ENCODE measurements at places on chromosomes 16 and 17. TPM values are rescaled to one million over a fixed set of nuclear protein-coding genes. Genes with fewer than 3 reads are reported as not detected.

TRPV3 gene
- total RNA-seq = 0.26 TPM

DNA sequence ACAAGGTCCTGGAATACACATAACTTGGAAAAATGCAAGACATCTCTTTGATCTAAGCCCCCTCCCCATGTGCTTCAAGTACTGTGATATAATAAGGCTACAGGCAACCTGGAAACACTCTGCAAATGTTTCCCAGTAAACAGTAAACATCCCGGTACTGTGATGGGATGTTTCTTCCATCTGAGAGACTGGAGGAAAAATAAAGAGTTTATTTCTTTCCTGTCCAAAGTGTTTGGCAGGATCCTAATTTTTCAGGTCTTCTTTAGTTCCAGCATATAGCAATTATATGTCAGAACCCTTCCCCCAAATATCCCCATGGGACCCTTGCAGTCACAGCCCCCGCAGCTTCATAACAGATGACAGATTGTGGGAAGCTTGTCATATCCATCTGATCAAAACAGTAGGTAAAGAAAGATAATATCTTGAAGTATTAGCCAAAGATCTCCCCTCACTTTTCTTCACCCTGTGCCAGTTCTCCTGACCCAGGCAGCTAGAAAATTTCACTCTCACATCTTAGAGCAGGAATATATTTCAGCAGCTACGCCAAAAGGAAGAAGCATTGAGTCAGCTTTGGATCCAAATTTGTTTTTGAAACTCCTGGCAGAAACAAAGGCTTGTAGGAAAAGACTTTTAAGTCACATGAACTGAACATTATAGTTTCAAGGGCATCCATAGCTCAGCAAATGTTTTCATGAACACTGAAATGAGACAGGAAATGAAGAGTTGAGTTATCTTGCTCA, 141.3 kb downstream of the HS3ST3A1 start:
- no peaks in the 10 kb centered on the region for H3K36me3 ChIP-seq
- H3K27me3 ChIP-seq = peaks cover 3% of the 10 kb centered on the region
- H3K4me3 ChIP-seq = no peak overlapping the region
- H3K4me1 ChIP-seq = peaks cover 14% of the 10 kb centered on the region
- no peak overlapping the region for H3K27ac ChIP-seq

HYDIN gene
- total RNA-seq = 1.2 TPM

DNA sequence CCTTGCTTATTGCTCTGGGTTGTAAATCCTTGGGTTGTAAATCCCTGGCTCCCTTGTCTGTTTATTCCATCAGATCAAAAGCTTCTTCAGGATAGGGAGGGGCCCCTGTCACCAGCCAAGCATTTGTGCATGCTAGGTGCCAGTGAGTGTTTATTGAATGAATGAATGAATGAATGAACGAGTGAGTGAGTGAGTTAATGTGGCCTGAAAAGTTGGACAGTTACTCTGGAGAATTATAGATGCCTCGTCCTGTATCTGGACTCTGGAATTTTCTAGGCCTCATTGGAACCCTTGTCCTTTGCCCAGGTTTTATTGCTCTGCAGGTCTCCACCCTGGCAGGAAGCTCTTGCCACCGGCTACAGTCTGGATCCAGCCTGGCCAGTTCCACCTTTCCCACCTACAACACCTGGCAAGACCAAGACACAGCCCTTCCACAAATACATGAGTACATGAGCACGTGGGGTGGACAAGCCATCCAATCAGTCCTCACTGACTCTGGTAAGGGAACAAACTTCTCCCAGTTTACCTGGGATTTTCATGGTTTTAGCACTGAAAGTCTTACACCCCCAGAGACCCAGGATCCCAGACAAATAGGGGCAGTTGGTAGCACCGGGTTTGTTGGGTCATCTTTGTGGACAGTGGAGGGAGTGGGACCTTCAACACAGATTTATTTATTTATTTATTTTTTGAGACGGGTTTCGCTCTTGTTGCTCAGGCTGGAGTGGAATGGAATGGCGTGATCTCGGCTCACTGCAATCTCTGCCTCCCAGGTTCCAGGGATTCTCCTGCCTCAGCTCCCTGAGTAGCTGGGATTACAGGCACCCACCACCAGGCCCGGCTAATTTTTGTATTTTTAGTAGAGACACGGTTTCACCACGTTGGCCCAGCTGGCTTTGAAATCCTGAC, 14.7 kb upstream of the CDH1 start:
- H3K27ac ChIP-seq = no peak overlapping the region
- no peaks in the 10 kb centered on the region for H3K4me1 ChIP-seq
- H3K27me3 ChIP-seq = no peaks in the 10 kb centered on the region
- no peaks in the 10 kb centered on the region for H3K36me3 ChIP-seq
- DNase-seq = no peak
- H3K4me3 ChIP-seq = no peak overlapping the region

TBC1D28 gene
- total RNA-seq = not detected

SEPTIN1 gene
- 0.86 TPM for total RNA-seq

DNA sequence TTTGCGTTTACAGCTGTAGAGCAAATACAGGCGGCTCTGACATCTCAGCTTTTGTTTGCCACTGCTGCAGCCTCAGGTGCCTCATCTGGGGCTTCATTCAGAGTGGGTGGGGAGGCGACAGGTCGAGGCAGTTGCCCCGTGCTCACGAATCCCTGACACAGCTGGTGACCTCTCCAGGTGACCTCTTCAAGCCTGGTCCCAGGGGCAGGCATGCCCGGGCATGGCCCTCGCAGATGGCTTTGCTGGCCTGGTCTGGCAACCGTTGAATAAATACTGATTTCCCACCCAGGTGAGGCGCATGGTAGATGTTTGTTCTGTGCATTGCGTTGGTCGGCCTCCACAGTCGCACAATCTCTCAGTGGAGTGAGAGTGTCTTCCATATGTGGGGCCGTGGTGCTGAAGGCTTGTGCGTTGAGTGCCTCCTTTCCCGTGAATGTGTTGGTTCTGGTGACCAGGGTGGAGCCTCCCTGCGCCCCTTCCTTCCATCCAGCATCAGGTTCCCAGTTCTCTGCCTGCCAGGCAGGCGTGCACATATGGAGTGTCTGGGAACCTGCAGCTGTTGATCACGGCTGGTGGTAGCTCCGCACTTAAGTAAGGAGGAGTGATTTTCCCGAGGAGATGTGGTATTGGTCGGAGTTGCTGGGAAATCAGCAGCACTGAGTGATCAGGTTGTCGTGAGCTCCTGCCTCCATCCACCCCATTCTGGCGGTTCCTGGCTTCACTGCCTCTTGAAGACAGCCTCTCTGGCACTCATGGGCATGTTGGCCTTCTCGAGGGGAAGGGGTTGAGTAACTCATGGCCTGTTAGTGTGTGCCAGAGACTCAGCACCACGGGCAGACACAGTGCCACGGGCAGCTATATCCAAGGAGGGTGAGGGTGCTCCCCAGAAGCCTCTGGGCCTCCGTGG, 149.7 kb downstream of the RPTOR start:
- H3K4me1 ChIP-seq = peaks cover 5% of the 10 kb centered on the region
- no peak overlapping the region for H3K27ac ChIP-seq
- H3K36me3 ChIP-seq = no peaks in the 10 kb centered on the region
- DNase-seq = no peak
- H3K4me3 ChIP-seq = no peak overlapping the region

TIGD7 gene
- 7.2 TPM for total RNA-seq

GRCh38 chr16:83792391-83792790, 15.4 kb upstream of the HSBP1 start:
- DNase-seq = no peak
- H3K27ac ChIP-seq = no peak overlapping the region
- H3K4me3 ChIP-seq = no peak overlapping the region

PHOSPHO1 gene
- 1.5 TPM for total RNA-seq

DNA sequence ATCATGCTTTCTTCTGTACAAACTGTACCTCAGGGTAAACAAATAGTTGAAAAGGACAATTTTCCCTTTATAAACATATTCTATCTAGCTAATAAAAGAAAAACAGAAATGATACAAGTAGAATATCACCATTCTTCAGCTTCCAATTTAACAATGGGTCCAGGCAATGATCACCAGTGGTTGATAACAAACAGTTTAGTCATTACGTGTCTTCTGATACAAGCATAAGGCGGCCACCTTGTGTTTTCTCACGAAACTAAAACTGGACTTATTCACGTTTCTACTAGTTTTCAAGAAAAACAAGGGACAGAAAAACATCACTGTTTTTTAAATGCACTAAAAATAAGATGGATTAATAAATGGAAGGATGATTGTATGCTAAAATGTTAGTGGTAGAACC, 58.3 kb downstream of the STH start:
- H3K4me3 ChIP-seq = no peak overlapping the region
- no peak overlapping the region for H3K27ac ChIP-seq
- H3K27me3 ChIP-seq = no peaks in the 10 kb centered on the region
- H3K4me1 ChIP-seq = peaks cover 6% of the 10 kb centered on the region
- peaks cover 10% of the 10 kb centered on the region for H3K36me3 ChIP-seq

GRCh38 chr17:49387498-49388289, 25.6 kb upstream of the ZNF652 start:
- no peak overlapping the region for H3K27ac ChIP-seq
- H3K27me3 ChIP-seq = no peaks in the 10 kb centered on the region
- no peak for DNase-seq
- H3K4me1 ChIP-seq = peaks cover 36% of the 10 kb centered on the region

PSMB10 gene
- 17.2 TPM for total RNA-seq

- H3K36me3 ChIP-seq = peaks cover 54% of the 10 kb centered on the region
- H3K4me1 ChIP-seq = peaks cover 16% of the 10 kb centered on the region
- H3K27me3 ChIP-seq = no peaks in the 10 kb centered on the region
- no peak overlapping the region for H3K27ac ChIP-seq
- H3K4me3 ChIP-seq = no peak overlapping the region
These were observed 56.2 kb downstream of the MARF1 start for GRCh38 chr16:15586716-15587115.

WDR81 gene
- total RNA-seq = 27.7 TPM

- no peaks in the 10 kb centered on the region for H3K4me1 ChIP-seq
- no peaks in the 10 kb centered on the region for H3K27me3 ChIP-seq
- H3K4me3 ChIP-seq = no peak overlapping the region
- no peak for DNase-seq
- H3K27ac ChIP-seq = no peak overlapping the region
- H3K36me3 ChIP-seq = no peaks in the 10 kb centered on the region
These were observed 31.5 kb upstream of the APOH start for GRCh38 chr17:66260688-66261087.

NME4 gene
- total RNA-seq = 114 TPM

EZH1 gene
- total RNA-seq = 56.5 TPM
